ENCODE measurements at places on chromosomes 1 and 21.

GRCh38 chr21:24045775-24046215 lies 1561.5 kb downstream of the MRPL39 start:
- peak; percentile 63 for DNase-seq

- no peak for DNase-seq
Measured at GRCh38 chr1:30603081-30603858, 120.1 kb downstream of the MATN1 start.

GRCh38 chr1:99768524-99769245 lies 2.2 kb upstream of the FRRS1 start:
- no peak for DNase-seq

DNA sequence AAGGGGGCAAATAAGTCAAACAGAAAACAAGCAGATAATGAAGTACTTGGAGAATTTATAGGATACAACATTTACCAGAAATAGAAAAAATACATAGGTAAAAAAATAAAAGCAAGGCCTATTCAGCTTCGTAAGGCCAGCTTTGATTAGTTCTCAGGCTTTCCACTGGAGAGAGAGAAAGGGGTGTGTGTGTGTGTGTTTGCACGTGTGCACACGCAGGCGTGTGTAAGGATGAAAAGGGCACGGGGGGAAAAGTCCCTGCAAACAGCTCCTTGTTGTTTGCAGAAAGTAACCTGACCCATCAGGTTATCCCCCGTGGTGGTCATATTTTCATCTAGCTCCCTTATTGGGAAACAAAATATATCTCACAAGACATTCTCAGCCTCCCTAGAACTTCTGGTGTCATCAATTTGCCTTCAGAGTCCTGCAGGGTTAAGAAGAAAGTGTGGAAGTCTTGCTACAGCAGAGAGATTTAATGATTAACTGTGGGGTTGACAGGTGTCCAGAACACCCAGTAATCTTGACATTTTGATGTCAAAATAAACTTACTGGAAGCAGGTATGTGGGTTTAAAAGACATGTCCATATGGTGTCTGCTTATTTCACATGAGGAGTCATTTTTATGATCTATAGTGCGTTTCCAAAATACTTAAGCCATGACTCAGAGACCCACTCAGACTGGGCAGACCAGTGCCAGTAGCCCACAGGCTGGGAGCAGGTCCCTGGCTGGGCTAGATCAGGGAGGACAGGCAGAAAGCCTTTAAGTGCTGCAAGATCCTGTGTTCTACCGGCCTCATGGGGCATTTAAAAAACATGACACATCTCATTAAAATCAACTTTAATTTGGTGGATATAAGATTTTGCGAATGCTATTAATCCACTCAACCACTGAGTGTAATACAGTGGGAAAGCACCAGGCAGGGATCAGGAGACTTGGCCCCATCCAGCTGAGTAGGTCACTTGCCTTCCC lies 487.6 kb upstream of the CAMK1G start:
- DNase-seq: no peak

- DNase-seq: no peak
Measured at GRCh38 chr1:146010126-146010738, 11.3 kb downstream of the HJV start.

GRCh38 chr1:33150522-33150921 lies 31.3 kb downstream of the TRIM62 start:
- DNase-seq: no peak

DNA sequence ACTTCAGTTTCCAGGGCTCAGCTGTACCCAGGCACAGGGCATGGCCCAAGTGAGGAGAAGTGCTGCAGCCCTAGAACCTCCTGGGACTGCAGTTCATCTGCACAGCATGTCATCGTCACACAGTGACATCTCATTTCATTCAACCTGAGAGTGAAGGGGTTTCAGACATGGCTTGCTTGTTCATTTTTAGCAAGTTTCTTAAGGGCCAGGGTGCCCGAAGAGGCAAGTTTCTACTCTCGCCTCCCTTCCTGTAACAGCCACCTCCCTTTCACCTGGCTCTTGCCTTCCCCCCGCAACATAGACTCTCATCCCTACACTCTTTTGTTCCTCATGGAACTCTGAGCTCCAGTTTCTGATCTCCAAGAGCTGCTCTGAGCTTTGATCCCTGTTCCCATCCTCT lies 108.1 kb downstream of the C1orf21 start:
- DNase-seq: no peak

DNA sequence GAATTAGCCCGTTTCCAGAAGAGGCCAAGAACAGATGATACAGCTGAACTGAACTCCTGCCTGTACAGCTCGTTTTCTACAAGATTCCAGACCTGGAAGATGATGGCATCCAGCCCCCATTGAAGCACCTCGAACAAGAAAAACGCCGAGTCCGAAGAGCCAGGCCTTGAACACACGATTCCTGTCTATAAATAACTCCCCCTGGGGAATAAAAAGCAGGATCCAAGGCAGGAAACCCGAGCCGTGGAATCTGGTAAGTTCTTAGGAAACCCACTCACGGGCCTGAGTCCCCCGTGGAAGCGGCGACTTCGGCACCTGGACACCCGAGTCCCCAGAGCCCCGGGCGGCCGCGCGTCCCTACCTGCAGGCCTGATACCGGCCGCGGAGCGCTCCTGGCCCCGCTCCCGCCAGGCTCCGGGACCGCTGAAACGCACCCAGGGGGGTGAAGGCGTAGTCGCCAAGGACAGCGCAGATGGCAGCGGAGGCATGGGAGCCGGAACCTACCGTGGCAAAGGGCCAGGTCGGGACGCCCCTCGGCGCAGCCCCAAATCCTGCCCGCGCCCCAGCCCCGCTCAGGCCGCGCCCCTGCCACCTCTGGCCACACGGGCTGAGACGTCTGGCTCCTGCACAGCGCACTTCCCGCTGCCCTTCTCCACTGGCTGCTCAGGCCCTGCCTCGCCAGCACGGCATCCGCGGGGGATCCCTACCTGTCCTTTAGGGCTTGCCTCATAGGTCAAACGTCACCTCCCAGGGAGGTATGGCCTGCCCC lies 14.0 kb upstream of the HLCS start:
- no peak for DNase-seq

DNA sequence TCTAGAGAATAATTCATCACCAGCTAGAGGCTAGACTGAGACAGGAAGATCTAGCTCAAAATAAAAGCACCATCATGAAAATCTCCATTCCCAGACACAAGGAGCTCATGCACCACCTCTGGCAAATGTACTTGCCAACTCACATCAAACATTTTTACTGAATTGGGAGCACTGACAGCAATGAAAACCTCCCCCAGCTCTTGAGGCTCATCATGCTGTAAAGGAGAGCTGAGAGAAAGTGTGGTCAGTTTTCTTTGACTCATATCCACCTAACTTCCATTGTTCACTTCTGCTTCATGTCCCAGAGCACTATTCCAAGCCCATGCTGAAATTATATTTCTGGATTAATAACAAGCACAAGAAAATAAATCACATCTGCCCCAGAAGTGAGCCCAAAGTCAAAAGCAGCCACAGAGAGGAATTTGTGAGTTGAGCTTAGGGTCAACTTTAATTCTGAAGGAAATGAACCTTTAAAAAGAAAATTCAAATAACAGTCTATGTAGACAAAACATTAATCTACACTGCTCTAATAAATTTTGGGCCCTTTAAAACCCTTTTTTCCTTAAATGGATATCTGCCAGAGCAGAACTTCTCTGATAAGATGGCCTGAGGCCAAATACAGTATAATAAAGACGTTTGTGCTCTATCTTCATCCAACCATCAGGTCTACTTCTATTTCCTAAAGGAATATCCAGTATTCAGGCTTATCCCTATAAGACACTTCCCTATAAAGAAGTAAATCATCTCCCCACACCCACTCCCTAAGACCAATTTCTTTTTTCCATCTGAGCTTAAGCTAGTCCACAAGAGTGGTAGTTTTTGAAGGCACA lies 85.9 kb upstream of the ADAM30 start:
- DNase-seq: no peak

DNA sequence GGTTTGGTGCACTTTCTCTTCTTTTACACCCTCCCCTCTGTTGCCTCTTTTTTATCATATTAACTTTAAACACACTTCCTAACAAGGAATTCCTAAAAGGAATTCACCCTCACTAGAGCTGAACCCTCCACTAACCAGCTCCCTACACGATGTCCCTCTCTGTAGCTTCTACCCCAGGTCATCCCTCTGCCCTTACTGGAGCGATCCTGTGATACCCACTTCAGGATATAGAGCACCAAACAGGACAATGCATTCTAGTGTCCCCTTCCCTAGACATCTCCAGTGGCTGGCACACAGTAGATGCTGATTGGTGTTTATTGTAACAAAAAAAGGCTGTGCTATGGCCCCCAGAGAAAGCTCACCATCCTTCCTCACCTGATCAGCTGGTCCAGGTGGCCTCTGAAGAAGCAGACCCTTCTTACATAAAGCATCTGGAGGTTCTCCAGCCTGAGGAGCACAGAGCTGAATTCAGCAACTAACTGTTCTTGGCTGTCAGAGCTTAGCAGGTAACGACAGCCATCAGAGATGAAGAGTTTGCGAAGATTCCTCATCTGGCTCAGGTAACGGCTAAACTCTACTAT lies 1.4 kb downstream of the PRAMEF18 start:
- no peak for DNase-seq

DNA sequence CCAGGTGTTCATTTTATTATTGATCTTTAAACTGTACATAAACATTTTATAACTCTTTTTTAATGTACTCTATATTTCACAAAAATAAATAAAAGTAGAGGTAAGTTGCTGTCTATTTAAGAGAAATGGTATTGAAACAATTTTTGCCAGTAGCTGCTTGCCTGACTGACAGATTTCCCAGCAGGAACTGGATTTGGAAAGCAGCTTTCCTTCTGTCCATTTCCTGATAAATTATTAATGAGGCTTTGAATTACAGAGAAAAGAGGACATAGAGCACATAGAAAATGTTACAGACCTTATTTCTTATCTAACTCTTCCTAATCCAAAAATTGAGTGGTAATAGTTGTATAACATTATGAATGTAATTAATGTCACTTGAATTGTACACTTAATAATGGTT lies 79.7 kb upstream of the BCL10 start:
- DNase-seq: no peak

DNA sequence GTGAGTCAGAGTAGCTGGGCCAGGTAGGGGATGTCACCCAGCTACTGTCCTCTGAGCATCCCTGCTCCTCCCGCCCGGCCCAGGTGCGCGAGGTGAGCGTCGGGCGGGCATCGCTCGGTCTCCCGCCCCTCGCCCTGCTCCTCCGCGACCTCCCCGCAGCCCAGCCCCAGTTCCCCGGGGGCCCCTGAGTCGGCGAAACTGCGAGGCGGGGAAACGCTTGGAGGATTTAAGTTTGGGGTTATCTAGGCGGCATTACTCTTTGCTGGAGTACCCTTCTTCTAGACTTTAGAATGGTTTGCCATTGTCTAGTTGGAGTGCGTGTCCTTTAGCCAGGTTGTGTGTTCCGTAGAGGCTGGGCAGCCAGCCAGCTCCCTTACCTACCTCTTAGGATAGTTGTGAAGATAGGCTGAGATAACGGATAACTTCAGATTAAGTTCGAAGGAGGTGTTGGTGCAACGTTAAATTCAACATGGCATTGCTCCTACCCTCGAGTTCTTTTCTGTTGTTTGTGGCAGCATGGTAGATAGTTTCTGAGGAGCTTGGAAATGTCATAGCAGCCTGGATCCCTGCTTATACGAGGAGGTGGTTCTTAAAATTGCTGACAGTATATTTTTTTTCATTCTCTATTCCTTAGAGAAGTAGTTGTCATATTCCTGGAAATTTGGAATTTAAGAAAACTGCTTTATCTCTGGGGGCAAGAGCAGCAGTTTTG lies 697 bp downstream of the AGO3 start:
- DNase-seq: peak; percentile 15

DNA sequence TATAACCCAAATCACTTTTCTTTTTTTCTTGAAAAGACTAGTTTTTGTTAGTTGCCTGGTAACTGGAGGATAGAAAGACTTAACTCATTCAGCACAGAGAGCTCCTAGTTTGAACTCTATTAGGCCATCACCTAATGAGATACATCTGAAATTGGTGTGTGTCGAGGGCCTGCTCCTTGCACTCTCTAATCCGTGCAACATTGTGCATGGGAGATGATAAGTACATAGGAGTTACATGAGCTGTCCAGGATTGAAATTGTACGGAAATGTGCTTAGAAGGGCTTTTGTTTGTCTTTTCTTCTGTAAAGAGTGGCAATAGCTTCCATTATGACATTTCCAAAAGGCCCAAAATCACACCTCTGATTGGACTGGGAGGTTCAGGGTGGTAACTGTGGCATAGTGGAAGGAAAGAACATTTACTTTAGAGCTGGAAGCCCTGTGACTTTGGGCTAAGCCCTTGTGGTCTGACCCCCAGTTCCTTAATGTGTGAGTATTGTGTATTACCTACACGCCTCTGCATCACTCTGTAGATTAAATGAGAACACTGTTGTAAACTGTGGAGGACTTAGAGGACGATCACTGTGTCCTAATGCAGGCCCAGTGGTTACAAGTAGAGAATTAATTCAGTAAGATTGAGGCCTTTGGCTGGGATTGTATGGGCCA lies 71.2 kb downstream of the FGGY start:
- DNase-seq: no peak

DNA sequence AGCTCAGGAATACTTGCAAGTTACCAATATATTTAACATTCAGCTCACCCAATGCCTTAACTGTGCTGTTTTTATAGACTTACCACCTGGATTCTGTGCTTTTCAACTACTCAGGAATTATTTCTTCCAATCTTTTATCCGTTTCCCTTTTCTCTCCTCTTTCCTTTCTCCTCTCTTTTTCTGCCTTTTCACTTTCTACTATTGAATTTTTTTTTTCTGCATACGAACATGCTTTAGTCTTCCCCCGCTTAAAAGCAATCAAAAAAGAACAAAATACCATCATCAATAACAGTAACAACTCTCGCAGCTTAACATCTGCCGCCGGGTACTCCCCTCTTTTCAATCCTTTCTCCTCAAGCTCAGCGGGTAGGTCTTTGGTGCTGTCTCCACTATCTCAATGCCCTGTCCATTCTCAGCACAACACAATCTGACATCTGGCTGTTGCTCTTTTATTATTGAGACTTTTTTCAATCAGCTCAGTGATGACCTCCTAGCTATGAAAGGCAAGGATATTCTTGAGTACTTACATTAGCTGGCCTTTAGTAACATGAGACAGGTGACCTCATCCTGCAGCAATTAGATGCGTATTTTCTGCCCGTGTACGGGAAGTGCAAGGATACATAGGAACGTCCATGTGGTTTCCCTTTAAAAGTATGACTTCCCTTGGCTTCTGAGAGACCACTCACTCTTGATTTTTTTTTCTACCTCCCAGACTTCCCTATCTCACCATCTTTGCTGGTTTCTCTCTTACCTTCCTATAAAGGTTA lies 40.2 kb upstream of the SIPA1L2 start:
- DNase-seq: no peak

DNA sequence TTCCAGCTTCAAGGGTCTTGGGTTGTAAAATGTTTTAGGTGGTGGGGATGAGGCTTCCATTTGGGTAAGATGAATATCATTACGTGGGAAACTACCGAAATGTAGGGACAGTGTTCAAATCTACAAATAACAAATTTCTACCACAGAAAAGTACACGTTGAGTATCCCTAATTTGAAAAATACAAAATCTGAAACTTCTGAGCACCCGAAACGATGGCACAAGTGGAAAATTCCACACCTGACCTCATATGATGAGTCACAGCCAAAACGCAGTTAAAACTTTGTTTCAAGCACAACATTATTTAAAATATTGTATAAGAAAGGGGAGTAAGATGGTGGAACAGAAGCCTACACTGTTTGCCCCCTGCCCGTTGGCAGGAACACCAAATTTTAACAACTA lies 8.8 kb upstream of the HENMT1 start:
- DNase-seq: no peak
